ENCODE measurements at places on chromosomes 2 and 18.

DNA sequence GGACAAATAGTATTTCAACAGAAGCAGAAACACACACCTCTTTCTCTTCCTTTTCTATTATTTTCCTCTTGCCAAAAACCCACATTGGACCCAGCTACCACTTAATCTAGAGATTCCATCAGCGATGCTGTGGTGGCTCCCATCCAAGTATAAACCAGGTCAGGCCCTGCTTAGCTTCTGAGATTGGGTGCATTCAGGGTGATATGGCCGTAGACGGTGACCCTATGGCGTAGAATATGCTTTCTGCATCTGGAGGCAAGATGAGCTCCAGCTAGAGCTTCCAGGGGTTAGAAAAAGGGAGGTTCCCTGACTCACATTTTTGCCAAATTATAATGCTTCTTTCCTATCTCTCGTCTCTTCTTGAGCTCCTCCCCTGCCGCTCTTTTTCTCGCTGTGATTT is 66.5 kb downstream of the TNP1 start:
- DNase-seq = no peak

- no peak for DNase-seq
These were observed 96.3 kb downstream of the ARMC9 start for GRCh38 chr2:231294571-231295362.

DNA sequence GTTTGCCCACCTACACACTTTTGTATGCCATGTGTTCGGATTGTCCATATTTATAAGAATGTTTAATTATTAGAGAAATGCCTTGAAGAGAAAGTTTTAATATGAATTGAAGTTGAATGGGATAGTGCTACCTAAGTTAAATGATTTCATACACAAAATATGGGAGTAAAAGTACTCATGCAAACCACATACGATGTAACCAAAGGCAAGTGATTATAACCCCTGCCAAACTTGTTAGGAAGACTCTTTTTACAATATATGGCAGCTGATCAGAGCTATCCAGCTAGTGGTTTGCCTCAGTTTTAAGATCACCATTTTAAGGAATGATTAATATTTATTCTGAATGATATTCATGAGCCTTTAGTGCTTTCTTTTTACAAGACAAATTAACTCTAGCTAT is 106.7 kb downstream of the MYO1B start:
- no peak for DNase-seq

- no peak for DNase-seq
These were observed 23.4 kb downstream of the ADRA2B start for GRCh38 chr2:96092951-96093350.

- no peak for DNase-seq
These were observed 3.4 kb downstream of the KLF7 start for GRCh38 chr2:207162316-207162715.

DNA sequence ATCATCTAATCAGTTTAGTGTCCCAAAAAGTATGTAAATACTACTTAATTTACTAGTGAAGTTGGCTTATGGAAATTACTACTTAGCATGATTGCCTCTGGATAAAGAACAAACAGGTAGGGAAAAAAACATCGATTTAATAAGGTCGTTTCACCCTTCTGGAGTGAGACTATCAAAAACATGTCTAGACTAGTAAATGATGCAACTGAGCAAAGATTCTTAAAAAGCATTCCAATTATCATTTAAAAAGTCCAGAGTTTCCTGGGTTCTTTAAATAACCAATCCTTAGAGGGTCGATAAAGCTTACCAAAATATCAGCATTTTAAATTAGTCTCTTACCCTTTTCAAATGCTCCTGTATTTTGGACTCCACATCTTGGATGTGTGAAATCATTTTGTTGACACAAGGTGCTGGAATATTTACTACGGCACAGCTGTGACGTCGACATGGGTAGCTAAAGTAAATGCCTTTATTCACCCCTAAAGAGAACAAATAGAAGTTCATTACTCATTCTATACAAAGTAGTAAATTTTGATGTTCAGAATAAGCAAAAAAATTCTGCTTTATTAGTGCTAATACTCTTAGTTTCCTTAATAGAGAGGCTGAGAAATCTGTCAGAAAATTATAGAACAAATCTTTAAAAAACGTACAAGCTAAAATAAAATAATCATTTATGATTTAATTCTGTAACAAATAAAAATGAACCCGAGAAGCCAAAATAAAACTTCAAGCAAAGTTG is 70.6 kb downstream of the CCDC178 start:
- DNase-seq = no peak

Measured in brain microvascular endothelial cell (primary cell).